ENCODE measurements at places on chromosomes 2 and 18.

GRCh38 chr2:200735061-200735460 is 76.6 kb upstream of the BZW1 start:
- no peak for DNase-seq

DNA sequence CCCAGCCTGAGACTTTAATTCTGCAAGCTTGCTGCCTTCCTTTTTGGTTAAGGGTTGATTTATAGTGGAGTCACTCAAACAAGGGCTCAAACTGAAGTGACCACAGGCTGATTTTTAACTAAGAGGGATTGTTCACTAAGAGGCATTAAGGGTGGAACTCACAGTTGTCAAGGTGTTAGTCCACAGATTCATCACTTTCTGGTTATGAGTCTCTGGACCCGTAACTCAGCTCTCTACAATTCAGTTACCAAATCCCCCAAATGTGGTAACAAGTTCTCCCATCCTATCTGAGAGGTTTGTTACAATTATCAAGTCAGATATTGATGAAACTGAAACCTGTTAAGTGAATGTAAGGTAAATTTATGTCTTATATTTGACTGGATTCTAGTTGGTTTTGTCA is 185.9 kb upstream of the KLHL14 start:
- no peak for DNase-seq

GRCh38 chr18:3454365-3455089 is 4.6 kb downstream of the TGIF1 start:
- peak; percentile 37 for DNase-seq

GRCh38 chr2:10161206-10161931 is 38.8 kb downstream of the RRM2 start:
- no peak for DNase-seq

DNA sequence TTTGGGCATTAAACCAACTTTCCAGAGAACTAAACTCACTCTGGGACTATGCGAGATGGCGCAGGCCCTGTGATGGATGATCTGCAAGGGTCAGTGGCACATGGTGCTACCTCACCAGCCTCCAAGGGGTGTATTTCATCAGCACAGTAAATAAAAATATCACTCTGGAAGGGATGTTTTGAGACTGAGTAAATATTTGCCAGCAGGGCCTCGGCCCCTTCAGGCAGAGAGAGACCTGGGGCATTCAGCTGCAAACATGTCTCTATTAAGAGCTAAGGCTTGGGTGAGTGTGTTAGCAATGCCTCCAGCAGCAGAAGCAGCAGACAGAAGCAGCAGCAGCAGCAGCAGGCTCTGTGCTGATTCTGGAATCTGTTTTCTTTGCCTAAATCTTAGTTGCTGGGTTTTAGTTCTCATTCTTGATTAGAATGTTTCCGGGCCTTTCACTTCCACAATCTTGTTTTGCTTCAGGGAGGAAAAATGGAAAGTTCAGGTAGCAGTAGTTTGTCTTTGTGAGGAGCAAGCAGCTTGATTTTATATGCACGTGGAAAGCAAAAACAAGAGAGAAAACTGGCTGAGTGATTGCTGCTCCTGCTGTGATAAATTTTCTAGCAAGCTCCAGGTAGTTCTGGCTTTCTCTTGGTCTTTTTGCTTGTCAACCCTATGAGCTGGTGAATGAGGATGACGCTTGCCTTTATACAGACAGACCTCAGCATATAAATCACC is 18.6 kb downstream of the ADCYAP1 start:
- no peak for DNase-seq

- DNase-seq = peak; percentile 96
Measured at GRCh38 chr2:173184031-173185004, 108.7 kb downstream of the MAP3K20 start.

GRCh38 chr2:106120432-106120831 is 73.7 kb downstream of the UXS1 start:
- DNase-seq = no peak

- DNase-seq = peak; percentile 1
Measured at GRCh38 chr2:64543008-64543697, 19.0 kb downstream of the AFTPH start.

- DNase-seq = no peak
Measured at GRCh38 chr2:134926231-134926931, 7.8 kb downstream of the CCNT2 start.

DNA sequence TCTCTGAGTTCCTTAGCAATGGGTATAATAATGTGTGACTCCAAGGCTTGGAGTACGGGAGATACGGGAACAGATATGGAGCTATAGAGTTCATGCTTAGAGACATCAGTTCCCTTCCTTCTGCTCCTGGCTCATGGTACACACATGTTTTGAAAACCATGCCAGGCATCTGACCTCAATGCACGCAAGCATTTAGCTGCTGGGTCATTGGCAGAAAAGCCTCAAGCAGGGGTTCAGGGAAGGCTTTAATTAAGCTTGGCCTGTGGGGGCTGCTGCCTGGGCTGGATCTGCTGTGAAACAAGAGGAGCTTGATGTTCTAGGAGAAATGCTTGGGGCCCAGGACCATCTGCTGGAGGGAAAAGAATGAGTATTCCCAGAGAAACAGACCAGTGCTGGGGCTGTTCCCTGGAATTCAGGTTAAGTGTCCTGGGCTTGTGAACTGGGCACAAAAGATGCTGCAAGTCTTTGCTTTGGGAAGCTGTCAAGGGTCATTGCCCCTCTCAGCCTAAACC is 3.2 kb downstream of the ALLC start:
- no peak for DNase-seq

DNA sequence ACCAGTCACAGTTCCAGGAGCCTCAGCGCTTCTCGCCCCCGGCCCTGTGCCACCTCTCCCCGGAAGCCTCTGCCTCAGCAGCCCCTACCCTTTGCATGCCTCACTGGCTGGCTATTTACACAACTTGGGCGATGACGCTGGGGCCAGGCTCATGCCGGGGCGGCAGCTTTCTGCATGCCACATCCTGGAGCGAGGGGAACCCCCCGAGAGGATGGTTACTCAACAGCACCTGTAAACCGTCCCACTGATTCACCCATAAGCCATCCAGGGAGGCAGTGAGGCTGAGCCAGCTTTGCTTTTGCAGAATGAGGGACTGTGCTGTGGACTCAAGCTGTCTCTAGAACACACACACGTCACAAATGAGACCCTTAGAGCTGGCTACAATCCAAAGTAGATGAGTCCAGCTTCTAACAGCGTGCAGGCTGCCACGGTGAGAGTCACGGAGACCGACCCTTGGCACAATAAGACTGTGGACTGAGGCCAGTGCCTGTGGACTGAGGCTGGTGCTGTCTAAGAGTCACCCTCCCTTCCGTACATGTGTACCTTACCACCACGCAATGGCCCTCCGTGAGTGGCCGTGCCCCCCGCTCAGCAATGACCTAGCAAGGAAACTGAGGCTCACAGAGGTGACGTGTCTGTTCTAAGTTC is 45.6 kb upstream of the ODC1 start:
- no peak for DNase-seq

GRCh38 chr2:20565623-20566236 is 85.2 kb downstream of the HS1BP3 start:
- no peak for DNase-seq

GRCh38 chr2:169925968-169926367 is 98.7 kb downstream of the UBR3 start:
- no peak for DNase-seq

DNA sequence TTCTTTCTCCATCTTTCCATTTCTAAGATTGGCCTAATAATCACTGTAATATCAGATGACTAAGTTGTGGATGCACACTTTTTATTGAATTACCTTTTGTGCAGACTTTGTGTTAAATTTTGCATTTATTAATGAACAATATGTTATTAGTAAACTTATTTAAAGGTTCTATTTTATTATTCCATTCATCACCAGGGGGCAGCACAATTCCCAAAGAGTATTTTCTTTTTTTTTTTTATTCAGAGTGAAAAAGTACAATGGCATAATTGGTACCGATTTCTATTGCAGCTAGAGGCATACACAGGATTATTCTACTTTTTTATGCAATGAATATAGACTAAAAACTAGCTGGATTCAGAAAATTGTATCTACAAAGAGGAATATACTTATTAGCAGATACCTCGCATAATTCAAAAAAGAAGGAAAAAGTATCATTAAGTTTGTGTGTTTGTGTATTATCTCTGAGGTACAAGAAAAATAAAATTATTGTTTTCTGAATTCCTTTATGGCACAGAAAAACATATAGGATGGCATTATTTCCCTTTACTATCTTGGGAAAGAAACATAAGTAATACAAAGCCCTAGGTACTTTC is 390.6 kb downstream of the ERBB4 start:
- DNase-seq = peak; percentile 10

GRCh38 chr2:144253743-144254142 is 266.2 kb downstream of the ZEB2 start:
- DNase-seq = no peak

DNA sequence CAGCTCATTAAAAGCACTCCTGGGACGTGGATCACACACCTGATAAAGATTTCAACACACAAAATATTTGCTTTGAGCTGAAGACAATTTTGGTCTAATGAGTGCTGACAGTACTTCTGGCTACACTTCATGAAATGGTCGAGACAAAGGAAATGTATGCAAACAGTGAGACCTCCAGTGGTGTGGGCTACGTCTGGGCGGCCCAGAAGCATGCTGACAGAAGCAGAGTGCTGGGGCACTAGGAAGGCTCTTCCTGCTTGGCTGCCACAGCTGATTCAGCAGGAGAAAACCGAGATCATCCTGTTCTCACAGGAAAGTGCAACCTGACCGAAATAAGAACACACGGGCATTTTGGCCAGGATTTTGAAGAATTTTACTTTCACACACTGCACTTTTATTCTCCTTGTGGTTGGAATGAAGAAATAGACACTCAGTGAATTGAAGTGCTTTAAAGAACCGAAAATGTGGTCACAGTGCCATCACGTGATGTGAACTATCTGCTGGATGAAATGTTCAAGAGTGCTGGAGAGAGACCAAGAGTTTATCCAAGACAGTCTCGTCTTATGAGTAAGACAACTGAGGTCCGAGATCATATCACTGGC is 149.5 kb downstream of the CCBE1 start:
- DNase-seq = peak; percentile 77

DNA sequence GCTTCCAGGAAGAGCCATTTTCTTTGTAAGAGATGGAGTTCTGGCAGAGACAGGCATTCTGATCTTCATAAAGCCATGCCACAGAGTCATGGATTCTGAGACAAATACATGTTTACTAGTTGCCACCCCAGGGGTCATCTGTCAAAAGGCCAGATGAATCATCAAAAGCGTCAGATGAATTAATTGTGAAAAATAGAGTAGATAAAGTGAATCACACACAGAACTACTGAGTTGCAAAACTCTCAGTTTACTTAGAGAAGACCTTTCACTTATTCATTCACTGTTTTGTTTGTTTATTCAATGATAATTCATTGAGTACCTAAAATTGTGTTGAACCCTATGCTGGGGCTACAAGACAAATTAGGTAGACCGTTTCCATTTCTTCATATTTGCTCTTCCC is 157.7 kb upstream of the SERPINE2 start:
- DNase-seq = no peak

GRCh38 chr2:70035344-70035844 is 51.9 kb upstream of the PCBP1 start:
- peak; percentile 37 for DNase-seq

GRCh38 chr2:220178991-220179695 is 551.7 kb downstream of the SLC4A3 start:
- no peak for DNase-seq

DNA sequence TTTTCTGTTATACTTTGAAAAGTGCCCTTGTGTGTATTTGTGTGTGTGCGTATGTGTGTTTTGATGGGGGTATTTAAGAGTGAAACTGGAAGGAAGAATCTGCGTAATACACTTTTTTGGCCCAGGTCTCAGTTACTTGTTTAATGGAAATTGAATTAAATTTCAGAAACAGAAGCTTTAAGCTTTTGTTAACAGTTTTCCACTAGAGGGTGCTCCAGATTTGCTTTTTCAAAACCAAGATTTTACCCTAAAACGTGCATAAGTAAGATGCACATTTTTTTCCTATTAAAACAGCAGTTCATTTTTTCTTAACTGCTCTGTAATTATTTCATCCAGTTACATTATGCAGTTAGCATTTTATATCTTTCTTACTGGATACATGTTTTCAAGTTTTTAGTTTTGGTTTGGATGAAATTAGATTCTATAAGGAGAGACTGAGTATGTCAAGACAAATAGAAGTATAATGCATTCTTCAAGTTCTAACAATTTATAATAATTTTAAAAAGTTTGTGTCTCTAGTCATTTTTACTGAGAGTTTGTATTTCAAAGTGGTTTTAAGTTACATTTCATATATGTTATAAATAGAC is 97.2 kb downstream of the PIK3C3 start:
- DNase-seq = peak; percentile 18

GRCh38 chr2:25362434-25363145 is 20.9 kb upstream of the DNMT3A start:
- no peak for DNase-seq

GRCh38 chr2:57434441-57434840 is 612.2 kb upstream of the VRK2 start:
- no peak for DNase-seq

GRCh38 chr2:129504646-129505045 is 474.8 kb upstream of the RAB6C start:
- DNase-seq = no peak

DNA sequence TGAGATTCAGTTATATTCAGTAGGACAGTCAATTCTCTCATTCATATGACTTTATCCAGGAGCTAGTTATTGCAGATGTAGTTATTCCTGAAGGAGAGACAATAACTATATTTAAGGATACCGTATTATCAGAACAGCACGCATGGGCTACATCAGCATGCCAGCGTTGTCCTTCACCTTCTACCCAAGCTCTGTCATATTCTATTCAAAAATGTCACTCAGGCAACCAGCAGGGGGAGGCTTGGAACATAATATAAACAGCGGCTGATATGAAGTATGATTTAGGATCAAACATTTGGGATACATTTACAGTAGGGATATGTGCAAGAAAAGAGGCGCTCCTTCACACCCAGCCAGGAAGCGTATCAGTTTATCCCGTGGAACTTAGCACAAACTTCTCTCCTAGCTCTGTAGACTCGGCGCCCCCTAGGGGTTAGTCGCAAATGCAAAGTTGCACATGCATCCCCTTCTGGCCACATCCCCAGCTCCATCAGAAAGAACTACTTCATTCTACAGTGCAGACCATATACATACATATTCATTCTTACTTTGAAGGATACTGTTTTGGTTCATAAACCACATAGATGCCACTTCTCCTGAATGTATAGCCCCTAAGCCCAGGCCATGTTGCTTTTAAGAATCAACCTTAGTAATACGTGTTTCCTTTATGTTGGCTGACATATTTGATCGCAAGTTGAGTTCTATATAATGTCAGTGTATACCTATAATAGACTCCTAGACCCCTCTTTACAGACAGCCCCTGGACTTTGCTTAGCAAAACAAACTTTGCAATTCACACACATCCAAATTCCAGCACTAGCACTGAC is 759.4 kb downstream of the ADCYAP1 start:
- DNase-seq = no peak

- DNase-seq = no peak
Measured at GRCh38 chr18:38174594-38174993, 609.0 kb upstream of the CELF4 start.

- no peak for DNase-seq
Measured at GRCh38 chr2:105950521-105951383, 206.0 kb downstream of the NCK2 start.

Data from AG08395 (cell line).